ENCODE measurements at places on chromosomes 7 and 10.

DNA sequence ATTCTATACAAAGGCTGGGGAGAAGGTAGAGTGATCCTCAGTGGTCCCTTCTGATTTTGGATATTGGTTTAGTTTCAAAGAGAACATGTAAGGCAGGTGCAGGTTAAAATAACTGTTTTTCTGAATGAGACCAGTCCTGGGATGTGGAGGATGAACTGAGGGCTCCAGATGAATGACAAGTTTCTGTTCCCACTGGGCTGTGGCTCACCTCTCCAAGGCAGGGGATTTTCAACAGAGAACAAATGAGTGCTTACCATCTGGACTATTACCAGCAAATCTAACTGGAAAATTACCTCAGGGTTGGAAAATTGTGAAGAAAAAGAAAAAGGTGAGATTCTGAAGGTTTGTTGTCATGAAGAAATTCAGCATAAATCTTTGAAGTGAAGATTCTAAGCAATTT lies 8.0 kb downstream of the LAMB4 start:
- no peak for DNase-seq

DNA sequence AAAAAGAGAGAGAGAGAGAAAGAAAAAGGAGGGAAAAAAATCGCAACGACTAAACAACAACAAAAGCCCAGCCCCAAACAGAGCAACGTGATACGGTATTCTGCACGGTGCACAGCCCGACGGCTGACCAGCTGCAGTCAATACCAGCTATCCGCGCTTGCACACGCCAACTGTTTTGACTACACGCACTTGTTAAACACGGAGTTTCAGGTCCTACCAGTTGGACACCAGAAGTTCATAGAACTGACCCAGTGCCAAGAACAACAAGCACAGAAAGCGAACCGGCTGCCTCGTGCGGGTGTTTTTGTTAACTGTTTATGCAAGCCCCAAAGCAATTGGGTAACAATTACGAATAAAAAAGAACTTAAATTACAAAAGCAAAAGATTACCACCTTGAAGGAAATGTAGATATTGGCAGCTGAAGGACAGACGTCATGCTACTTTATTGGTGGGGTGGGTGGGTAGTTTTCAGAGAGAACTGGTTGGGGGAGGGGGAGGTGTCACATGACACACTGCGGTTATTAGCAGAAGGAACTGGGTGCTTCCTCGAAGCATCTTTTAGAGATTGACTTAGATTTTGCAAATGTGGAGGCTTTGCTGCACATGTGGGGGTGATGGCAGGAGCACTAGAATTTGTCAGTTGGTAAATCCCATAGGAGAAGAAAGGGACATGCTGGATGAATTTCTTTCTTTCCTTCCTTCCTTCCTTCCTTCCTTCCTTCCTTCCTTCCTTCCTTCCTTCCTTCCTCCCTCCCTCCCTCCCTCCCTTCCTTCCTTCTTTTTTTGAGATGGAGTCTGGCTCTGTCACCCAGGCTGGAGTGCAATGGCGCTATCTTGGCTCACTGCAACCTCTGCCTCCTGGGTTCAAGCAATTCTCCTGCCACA lies 110.6 kb upstream of the EFCAB10 start:
- DNase-seq, result peak; percentile 77

DNA sequence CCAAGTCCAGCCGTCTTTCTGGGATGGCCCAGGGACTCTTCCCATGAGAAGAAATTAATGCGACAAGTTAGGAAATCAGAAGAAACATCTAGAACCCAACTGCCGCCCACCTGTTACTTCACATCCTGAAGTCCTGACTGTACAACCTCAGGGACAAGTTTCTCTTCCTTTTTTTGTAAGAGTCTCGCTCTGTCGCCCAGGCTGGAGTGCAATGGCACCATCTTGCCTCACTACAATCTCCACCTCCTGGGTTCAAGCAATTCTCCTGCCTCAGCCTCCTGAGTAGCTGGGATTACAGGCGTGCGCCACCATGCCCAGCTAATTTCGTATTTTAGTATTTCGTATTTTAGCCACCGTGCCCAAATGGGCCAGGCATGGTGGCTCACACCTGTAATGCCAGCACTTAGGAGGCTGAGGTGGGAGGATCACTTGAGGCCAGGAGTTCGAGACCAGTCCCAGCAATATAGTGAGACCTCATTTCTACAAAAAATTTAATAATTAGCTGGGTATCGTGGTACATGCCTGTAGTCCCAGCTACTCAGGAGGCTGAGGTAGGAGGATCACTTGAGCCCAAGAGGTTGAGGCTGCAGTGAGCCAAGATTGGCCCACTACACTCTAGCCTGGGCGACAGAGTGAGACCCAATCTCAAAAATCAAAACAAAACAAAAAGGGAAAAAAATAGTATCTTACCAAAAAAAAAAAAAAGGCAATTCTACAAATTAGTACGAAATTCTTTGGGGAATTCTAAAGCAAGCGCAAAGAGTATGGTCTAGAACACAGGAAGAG lies 20.8 kb downstream of the LAT2 start:
- no peak for DNase-seq

DNA sequence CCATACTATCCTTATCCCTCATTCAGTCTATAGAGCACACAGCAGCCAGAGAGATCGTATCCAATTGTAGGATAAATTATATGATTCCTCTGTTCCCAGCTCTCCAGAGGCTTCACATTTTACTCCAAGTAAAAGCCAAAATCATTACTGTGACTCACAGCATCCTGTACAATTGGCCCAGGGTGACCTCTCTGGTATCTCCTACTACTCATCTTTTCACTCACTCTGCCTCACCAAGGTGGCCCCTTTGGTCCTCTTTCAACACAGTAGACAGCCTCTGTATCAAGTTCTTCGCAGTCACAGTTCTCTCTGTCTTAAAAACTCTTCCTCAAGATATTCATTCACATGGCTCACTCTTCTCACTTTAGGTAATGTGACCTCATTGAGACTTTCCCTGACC lies 72.6 kb upstream of the LSM8 start:
- DNase-seq, result no peak

DNA sequence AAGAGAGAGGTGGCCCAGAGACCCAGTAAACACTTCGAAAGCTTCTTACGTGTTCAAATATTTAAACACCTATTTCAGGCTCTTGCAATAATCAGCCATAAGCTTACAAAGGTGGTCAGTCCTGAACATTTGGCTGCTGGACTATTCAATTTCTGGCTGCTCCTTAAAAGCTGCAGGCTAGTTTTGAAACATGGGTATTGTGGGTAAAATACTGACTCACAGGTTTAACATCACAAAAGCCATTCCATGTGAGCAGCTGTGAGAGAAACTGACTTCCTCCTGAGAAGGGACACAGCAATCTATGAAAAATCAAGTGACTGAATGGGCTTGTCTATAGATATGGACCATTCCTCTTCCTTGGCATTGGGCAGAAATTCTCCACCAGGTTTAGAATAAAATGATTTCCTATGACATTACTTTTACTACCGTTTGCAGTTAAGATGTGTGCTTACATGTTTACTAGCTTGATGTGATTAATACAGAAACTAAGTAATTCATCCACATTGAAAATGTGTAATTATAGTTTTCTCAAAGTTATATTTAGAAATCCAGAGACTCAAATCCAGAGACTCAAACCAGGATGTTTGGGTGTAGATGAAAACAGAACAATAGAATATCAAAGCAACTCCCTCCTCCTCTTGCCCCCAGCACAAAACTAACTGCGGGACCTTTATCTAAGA lies 252.3 kb downstream of the GATA3 start:
- no peak for DNase-seq

DNA sequence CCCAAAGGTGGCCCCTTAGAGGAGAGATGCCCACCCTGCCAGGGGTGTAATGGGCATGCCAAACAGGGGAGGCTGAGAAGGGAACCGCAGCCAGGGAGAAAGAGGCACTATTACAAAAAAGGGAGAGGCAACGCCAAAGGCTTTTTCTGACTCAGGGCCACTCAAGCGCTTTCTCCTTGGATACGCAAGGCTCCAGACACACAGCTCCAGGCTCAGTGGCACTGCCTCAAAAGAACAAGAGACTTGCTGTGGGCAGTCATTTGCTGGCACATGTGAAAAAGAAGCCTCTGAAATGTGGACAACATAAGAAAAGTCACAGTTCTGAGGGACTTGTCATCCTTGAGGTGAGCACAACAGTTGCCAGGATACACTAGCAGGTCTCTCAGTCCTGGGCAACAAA lies 128.4 kb downstream of the DGKI start:
- DNase-seq, result no peak

DNA sequence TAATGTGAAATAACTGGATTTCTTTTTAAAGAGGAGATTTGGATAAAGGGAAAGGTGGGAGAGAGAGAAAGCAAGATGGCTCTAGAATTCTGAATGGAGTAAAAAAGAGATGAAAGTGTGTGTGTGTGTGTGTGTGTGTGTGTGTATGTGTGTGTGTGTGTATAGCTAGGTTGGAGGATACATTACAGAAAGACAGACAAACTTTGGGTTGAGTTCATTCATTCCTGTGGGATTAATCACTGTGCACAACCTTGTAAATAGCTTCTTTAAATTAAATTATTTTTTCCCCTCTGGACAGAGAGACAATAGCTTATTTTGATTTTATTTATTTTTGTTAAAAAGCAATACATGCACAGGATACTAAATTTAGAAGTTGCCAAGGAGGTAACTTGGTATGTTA lies 7.5 kb downstream of the ASB4 start:
- DNase-seq, result no peak

DNA sequence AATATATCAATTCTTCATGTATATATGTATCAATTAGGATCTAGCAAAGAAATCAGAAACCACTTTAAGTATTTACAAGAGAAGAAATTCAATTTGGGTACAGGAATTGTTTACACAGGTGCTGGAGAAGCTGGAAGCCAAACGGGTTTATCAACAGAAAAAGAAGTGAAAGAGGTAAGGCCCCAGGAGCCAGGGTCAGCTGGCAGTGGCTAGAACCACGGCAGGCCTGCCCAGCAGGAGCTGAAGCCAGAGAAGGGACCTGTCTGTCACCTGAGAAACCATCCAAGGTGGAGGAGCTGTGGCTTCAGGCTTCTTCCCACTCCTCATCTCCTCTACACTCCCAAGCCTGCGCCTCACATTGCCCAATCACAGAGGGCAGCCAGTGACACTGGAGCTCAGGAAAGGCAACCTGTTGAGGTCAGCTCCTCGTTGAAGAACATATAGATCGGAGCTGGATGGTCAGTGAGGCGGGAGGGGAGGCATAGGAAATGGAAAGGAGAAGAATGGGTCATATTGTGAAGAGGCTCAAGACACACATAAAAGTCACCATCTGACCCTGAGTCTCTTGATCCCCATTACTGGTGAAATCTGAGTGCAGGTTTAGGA lies 182.6 kb downstream of the REEP3 start:
- peak; percentile 56 for DNase-seq

DNA sequence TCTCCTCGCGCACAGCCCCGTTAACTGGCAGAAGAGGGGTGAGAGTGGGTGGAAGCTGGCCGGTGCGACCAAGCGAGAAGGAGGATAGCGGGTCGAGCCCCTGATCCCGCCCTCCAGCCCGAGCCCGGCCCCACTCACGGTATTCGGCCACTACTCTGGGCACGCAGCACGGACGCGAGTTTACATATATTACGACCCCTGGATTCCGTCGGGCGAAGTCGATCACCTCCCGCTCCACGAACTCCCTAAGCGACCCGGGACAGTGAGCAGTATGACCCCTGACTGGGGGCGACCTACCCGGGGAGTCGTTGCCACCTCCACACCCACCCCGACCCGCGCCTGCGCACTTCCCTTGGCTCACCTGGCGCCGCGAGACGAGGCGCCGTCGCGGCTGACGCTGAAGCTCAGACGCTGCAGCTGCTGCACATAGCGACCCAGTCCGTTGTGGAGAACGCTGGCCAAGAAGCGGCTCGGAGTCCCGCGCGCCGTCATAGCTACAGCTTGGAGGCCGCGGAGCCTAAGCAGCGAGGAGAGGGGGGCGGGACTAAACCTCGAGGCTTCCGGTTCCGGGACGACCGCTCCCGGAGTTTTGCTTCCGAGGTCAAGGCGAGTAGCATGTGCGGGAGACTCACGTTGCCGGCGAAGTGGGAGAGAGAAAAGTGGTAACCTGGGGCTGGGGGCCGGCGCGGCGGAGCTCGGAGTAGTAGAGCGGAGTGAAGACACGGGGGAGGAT lies at the start of the genes MRPL43 and TWNK:
TSS of gene MRPL43 (minus strand) at position 546 of the 733 bp plus-strand sequence. CDS start at position 492, 54 bp downstream.
TSS of gene TWNK (plus strand) at position 592 of the 733 bp plus-strand sequence. CDS start 668 bp downstream, outside the sequence.
- peak; percentile 83 for DNase-seq

DNA sequence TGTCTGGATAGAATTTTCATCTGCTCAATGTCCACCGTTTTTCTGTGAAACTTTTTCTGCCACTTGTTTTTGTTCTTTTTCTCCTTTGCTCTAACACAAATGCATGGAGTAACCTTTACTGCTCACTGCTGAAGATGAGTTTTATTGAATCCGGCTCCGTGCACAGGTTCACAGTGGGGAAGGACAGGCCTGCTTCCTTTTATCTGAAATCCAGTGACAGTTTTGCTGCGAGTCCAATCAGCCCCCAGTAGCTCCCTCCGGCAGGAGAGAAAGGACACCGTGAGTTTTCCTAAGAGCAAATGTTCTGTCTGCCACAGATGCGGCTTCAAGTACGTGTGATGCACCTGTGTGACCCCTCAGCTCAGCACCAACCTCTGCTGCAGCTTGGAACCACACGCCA lies 246.8 kb downstream of the MAD1L1 start:
- no peak for DNase-seq

DNA sequence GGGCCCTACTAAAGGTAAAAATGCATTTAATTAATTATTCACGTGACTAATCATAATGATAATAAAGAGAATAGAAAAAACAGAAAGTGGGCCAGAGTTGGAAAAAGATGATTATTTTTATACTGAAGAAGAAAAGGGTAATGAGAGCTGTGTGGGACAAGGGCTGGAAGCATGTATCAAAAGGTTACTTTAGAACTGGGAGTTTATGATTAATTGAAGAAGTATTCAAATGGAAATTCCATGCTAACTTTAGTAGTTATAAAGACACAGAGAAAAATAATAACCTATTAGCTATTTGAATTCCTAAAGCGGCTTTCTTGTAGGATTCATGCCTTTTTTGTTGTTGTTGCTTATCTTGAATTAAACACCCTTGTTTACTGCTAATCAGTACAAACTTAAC lies 49.9 kb downstream of the MKX start:
- no peak for DNase-seq

- DNase-seq, result no peak
Measured at GRCh38 chr7:37100735-37101331, 347.8 kb downstream of the ELMO1 start.

GRCh38 chr10:49090696-49091380 lies 24.5 kb downstream of the VSTM4 start:
- DNase-seq, result no peak

- DNase-seq, result no peak
Measured at GRCh38 chr7:3092468-3092867, 48.8 kb upstream of the CARD11 start.

DNA sequence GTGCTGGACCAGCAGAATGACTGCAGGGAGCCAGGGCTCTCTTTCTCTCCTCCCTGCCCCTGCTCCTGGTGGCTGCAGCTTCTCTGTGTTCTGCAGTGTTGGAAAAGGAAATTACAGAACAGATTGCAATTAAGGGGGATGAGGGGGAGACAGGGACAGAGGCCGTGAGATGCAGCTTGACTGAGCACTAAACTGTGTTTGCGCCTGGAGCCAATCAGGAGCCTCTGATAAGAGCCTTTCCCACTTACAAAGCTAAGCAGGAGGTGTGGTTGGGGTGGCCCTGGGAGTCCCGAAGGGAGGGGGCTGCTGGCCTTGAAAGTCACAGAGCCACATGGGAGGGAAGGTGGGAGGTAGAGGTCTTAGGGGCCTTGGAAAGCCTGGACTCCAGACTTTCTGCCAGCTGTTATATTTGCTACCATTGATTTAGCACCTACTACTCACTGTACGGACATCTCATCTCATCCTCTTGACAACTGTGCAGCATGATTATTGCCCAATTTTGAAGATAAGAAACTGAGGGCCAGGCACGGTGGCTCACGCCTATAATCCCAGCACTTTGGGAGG lies 26.7 kb downstream of the TRIM8 start:
- no peak for DNase-seq
